ENCODE measurements at places on chromosomes 6 and 20.

DNA sequence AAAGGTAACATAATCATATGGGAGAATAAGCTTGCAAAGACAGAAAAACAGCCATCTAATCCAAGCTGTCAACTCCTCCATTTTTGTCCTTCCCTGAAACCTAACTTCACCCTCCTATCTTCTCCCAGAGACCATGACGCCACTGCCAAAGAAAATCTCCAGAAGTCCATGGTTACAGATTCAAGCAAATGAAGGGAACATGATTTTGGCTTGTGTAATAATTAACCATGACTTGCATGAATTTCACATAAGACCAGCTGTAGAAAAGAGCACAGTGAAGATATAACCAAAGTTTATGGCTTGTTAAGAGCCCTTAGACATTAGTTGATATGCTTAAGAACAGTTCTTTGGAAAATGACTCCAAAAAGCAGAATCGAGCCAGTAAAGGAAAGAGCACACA, 342.1 kb upstream of the NRSN1 start:
- DNase-seq: no peak

- peak; percentile 81 for DNase-seq
These were observed 101.7 kb upstream of the SPACA1 start for GRCh38 chr6:87945966-87946365.

- no peak for DNase-seq
These were observed 44.3 kb downstream of the OR2B2 start for GRCh38 chr6:27867945-27868300.

DNA sequence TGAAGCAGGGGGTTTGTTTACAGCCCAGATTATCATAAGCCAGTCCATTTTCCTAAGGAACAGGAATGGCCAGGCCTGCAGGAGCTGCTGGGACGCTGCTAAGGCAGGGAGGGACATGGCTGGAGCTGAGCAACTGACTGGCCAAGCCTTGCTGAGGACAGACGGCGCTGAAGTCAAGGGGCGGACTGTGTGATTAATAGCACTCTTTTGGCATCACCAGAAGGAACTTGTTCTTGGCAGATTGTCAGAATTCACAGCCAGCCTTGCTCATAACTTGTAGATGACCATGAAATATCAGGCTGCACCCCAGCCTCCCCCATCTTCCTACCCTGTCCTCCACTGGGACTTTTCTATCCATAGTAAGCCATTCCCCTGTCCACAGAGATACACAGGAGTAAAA, 218.8 kb upstream of the RNF24 start:
- peak; percentile 77 for DNase-seq

DNA sequence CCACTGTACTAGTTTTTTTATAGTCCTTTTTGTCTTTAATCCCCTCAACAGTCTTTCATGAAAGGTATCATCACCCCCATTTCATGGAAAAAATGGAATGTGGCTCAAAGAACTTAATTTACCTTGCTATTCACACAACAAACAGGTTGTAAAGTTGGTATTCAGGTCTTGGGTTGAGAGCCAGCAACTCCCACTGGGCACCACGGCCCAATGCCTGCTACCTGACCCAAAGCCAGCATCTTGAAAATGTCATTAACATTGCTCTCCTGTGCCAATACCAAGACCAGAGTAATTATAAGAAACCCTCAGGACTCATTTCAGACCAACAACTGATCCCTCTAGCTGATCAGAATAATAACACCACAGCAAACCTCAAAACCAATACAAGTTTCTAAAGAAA, 75.7 kb downstream of the METTL24 start:
- no peak for DNase-seq

DNA sequence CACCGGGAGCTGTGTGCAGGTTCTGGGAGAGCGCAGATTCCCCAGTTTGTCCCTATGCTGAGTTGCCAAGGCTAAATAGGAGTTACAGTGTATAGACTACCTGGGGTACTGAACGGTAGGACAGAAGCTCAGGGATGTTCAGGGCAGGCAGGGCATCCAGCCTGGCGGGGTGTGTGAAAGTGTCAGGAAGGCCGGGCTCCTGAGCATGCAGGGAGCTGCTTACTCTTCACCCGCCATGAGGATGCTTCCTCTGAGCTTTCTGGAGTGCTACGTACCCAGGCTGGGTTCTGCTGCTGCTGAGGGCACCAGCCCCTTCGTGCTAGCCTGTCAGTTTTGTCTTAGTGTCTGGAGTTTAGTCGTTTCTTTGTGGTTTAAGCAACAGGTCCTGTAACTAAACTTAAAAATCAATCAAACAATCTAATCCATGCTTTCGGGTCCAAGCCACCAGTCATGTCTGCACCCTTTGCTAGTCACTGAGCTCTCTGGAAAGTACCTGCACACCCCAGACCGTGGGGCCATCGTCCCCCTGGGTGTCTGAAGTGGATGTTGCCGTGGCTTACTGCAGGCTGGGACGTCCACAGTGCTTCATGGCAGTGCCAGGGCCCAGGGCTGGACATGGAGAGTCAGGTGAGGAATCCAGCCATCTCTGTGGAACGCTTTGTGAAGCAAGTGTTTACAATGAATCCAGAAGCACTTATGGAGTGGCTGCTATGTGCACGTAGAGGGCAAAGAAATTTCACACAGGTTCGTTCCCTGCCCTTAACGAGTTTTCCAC, 220.3 kb upstream of the SNX9 start:
- no peak for DNase-seq

- no peak for DNase-seq
These were observed 341.7 kb downstream of the PRL start for GRCh38 chr6:21955053-21955595.

GRCh38 chr20:38982291-38982690, 20.1 kb downstream of the DHX35 start:
- DNase-seq: no peak

DNA sequence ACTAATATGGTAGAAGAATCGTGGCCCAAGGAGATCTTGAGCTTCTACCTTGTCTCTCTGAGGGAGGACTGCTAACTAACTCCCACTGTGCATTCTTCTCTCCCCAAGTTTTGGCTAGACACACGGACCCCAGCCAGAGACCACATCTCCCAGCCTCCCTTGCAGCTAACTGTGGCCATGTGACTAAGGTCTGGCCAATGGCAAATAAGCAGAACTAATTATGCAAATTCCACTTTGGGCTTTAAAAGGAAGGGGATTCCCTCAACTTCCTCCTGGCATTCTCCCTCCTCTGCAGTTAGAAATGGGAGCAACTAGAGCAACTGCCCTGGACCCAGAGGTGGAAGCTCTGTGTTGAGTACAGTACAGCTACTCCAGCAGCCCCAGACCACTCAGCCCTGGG, 15.4 kb downstream of the BPIFA2 start:
- DNase-seq: no peak

GRCh38 chr6:37130704-37131103, 39.2 kb upstream of the PIM1 start:
- DNase-seq: peak; percentile 57

GRCh38 chr6:138293428-138294395, 75.4 kb upstream of the PBOV1 start:
- DNase-seq: no peak

DNA sequence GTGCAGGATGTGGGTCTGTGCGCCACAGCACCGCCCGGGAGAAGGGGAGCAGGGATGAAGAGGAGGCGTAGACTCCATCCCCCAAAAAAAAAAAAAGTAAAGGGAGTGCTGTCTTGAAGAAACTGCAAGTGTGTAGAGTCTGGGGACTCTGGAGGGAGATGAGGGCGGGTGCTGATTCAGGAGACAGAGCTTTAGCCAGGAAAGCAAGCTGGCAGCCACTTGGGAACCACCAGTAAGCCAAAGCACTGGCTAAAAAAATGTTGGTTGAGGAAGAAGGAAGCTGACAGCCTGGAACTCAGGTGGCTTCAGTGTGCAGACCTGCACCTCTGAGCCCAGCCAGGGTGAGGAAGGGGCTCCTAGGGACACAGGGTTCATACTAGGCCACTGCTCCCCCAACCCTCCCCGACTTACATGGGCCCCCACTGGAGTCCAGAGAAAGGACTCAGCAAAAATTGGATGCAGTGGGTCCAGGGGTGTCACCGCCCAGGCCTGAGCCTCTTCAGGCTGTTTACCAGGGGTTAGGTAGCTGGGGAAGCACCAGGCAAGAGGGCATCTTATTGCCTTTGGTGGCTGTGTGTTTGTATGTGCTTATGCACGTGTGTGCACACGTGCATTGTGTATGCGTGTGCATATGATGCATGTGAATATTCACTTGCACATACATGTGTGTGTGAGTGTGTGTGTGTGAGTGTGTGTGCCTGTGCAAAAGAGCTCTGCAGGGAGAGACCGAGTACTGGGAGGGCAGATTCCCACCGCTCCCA, 153.5 kb upstream of the MLN start:
- no peak for DNase-seq

DNA sequence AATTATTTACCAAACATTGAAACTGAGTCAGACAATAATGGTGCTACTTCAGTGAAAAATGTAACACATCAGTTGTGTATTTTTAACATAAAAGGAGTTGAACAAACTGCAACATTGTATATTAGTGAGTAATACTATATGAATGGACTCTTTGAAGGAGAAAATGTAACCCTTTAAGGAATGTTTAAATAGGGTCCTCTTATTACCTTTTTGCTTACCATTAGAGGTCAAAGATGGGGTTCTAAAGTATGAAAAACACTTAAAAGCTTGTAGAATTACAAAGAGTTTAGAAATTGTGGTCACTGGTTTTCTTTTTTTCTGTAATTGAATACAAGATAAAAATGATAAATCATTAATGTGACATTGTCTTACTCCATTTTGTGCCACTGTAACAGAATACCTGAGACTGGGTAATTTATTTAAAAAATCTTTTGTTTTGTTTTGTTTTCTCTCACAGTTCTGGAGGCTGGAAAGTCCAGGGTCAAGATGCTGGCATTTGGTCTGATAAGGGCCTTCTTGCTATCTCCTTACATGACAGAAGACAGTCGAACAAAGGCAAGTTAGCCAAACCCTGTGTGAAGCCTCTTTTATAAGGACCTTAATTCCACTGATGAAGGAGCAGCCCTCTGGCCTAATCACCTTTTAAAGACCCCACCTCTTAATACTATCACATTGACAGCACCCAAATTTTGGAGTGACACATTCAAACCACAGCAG, 43.2 kb downstream of the SESN1 start:
- no peak for DNase-seq

DNA sequence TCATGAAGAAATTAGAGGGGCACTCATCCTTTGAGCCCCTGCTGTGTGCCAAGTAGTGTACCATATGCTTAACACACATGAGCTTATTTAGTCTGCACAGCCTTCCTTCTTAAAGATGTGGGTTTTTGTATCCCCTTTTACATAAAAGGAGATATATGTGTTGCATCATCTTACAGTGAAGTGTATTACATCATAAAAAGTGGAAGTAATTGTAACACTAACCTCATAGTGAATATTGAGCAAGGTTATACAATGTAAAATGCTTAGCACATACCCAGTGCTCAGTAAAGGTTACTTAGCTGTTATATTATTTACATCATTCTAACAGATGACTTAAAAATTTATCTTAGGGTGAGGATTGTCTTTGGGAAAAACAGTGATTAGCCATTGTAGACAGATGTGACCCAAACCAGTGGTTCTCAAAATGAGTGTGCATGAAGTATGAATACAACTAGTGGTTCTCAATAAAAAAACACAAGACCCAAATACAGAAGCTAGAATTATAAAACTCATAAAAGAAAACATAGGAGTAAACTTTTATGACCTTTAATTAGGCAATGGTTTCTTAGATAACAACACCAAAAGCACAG, 3.8 kb upstream of the PIGU start:
- no peak for DNase-seq

DNA sequence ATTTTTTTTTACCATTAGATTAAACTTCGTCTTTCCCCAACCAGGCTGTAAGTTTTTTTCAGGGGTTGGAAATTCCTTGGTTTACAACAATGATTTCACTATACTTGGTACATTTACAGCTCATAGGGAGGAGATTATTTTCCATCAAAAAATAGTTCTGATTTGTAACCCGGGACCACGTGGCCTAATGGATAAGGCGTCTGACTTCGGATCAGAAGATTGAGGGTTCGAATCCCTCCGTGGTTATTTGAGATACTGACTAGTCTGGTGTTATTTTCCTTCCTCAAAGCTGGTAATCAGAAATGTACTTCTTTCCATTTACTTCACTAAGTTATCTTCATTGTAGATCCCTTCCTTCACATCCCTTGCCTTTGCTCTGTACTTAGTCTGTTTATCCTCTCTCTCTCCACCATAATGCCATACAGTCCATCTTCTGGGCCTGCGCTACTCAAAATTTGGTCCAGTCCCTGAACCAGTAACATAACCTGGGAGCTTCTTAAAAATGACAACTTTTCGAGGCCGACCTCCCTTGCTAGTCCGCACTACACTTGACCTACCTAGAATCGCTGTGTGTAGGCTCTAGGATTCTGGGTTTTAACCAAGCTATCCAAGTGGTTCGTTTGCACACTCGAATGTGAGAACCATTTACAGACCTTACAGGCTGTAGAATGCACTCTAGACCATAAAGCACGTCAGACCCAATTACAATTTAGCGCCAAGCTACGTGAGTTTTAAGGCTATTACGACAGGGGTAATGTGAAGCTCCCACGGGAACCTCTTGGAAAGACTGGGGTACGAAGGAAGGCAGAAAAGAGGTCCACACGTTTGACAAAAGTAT, 42.1 kb upstream of the BTN3A2 start:
- DNase-seq: no peak

DNA sequence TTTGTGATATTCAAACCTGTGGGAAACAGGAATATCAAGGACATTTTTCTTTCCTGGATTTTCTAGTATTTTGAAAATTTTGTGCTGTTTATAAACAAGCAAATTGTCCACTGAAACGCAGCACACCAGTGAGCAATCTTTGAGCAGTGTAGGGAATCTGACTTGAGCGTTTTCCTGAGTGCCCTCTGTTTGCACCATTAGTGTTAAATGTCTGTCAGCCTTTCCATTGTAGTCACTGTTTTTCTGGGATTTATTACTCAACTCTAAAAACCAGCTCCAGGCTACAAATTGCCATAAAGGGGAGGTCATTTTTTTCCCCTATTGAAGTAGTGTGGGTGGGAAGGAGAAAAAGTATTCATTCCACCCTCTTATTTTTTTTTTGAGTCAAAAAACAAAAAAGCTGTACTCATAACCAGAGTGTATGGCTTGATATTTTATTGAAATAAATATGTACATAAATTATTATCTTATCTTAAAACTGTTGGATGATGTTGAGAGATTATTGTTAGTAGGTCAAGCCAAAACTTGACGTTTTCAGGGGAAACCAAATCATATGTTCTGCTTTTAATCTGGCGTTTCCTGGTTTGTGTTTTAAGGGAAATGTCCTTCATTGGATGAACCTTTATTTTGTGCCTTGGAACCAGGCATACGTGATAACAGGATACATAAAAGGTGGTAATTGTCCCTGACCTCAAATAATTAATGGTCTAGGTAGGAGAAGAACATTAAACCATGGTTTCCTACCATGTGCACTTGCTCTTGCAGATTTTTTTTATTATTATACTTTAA, 51.8 kb downstream of the TSHZ2 start:
- no peak for DNase-seq

DNA sequence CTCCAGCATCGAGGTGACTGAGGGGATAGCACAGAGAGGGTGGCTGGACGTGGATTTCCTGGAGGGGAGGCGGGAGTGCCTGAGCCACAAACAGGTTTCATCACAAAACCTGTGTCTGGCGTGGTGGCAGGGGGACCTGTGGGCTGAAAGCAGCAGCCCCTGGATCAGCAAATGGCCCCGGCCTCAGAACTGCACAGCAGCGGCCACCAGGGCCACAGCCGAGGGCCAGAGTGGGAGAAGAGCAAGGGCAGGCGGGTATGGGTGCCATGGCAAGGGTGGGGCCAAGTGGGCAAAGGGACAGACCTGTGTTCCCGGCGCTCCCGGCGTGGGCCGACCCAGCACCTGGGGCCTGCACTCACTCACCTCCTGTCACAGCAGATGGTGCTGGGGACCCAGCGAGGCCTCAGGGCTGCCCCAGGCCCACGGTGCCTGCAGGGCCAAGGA, 19.0 kb downstream of the NTSR1 start:
- no peak for DNase-seq

Measured in epithelial cell of prostate (primary cell).